ENCODE measurements at places on chromosomes 11 and 22.

DNA sequence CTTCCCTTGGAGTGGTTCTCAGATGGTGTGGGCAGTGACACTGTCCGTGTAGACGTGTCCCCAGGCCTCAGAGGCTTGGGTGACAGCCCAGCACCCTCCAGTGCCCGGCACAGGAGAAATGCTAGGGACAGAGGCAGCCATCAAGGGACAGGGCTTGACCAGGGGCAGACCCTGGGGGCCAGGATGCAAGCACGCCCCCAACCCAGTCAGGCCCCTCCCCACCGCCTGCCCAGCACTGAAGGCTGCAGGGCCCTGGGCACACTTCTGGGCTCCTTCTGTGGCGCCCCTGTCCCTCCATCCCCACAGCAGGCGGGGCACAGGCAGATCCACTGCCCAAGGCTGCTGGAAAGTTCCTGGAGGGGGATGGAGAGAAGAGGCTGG is 11.1 kb downstream of the IGF2 start:
- no peak for DNase-seq

DNA sequence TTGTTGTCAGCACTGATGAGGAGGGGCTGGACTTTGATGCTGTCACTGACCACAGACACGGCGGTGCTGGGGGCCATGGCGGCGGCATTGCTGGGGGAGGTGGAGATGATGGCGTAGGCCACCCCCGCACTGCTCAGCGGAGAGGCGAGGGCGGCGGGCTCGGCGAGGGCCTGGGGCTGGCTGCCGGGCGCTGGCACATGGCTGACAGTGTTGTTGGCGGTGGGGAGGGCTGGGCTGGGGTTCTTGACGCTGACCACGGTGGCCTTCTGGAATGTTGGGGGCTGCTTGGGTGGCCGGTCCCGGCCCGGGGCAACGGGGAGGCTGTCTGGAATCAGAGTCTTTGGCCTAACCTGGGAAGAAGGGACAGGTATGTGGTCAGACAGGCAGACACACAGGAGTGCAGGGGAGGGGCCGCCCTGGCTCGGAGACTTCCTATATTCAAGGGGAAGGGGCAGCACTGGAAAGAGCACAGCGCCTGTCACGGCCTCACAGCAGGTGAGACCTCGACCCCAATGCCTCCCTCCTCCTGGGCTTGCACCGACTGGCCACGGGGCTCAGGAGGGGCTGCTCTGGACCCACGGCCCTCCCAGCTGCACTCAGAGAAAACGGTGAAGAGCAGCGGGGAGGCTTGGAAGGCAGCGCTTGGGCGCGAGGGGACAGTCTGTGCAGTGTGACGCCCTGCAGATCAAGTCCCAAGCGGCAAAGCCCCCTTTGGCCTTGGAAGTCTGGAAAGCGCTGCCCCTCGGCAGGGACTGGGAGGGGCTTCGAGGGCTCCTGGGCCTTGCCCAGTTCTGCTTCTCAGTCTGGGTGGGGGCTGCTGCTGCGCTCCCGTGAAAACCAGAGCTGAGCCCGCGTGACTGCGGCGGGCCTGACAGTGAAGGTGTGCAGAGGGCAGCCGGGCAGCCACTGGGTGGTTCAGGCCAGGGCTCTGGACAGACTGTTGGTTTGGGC is 93.2 kb downstream of the PHF21B start:
- DNase-seq = no peak

DNA sequence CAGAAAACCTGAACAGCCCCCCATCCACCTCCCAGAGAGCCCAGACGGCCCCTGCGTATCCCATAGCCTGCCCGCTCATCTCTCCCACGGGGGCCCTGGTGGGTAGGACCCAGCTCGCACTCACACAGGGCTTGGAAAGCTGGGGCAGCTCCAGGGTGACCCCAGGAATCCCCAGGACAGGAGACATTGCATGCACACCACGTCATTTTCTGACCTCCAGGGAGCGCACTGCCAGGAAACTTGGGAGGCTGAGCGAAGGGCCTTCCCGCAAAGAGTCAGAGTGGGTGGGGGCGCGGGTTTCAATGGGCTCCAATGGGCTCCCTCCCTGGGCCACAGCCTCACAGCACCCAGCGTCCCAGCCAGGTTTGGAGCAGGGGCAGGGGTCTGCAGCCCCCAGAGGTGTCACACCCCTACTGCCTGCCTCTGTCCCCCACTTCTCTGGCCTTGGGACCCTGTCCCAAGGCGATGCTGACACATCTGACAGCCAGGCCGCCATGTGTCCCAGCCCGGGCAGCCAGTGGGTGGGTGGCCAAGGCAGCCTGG is 8.2 kb upstream of the SYT8 start:
- no peak for DNase-seq

DNA sequence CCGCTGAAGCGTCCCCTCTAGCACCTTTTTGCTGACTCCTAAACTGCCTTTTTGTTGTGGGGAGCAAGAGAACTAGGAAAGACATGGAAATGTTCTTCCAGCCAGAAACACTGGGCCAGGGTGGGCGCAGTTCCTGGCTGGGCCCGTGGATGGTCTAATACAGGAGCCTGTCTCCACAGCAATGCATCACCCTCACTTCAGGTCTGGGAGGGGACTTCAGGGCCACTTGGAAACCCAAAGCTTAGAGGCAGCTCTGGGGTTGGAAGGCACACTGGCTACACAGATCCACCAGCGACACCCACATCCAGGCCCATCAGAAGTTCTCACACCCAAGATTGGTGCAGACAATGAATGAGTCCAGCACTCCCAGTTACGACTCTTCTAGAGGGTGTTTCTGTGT is 120.3 kb downstream of the ETS1 start:
- no peak for DNase-seq

DNA sequence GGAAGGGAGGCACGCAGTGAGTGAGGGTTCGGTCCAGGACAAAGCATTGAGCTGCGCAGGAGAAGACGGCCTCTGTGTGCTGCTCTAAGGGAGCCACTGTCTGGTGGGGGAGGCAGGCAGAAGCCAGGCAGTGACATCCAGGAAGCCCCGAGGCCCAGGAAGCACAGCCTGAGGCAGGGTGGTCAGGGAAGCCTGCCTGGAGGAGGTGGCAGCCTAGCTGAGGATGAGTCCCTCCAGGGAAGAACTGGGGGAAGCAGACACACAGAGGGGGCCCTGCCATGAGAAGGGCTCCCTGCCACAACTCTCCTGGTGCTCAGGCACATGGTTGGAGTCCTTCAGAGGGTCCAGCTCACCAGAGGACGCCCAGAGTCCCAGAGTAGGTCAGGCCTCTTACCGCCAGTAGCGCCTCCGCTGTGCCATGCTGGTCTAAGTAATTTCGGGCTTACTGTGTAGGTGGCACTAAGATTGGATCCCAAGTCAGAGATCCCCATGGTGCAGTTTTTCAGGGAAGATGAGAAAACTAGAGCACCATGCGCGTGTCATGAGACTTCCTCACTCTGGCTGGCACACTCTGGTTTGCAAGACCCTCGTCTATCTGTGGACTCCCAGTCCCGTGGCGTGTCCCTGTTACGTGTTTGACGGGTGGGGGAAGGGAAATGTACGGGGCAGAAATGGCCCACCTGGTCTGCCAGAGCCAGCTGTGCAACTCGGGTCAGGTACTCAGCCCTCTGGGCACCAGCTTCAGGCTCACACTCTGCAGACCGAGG is 887.2 kb downstream of the BRD1 start:
- DNase-seq = no peak

DNA sequence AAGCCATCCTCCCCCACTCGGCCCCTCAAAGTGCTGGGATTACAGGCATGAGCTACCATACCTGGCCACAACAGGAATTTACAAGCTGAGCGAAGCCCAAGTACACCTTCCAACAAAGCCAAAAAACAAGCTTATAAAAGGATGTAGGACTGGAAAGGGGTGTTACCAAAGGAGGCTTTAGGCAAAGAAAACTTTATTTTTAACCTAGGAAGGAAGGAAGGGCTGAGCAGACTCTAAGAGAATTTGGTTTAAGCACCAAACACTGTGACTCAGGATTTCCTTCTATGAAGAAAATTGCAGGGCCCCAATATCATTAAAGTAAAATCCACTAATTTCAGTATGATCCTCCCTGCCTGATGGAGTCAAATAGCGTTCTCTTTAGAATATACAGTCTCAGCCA is 12.1 kb downstream of the DENND5A start:
- DNase-seq = no peak

GRCh38 chr11:35641171-35641897 is 21.2 kb upstream of the TRIM44 start:
- no peak for DNase-seq

GRCh38 chr22:28151151-28151816 is 232.2 kb upstream of the PITPNB start:
- no peak for DNase-seq

DNA sequence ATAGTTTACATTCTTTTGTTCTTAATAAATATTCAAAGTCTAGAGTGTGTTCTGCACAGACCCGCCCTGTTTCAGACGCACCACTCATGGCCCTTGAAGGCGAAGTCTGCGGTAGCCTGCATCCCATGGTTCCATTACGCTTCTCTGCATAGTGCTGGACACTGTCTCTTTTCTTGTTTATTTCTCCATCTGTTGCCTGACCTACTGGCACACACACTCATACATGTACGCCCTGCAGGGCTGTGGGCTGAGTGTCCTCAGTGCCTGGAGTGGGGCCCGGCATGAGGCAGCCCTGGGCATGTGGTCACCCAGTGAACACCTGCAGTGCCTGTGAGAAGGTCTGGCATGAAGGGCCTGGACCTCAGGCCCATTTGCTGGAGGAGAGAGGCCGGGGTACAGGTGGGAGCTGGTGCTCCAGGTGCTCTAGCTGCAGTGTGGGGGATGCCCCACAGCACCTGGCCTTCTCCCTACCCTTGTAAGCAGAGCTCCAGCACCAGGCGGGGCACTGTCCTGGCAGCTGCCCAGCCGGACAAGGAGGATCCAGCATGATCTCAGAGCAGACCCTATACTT is 404.1 kb downstream of the TBC1D22A start:
- DNase-seq = no peak

GRCh38 chr22:45511847-45512261 is 9.2 kb downstream of the FBLN1 start:
- no peak for DNase-seq

DNA sequence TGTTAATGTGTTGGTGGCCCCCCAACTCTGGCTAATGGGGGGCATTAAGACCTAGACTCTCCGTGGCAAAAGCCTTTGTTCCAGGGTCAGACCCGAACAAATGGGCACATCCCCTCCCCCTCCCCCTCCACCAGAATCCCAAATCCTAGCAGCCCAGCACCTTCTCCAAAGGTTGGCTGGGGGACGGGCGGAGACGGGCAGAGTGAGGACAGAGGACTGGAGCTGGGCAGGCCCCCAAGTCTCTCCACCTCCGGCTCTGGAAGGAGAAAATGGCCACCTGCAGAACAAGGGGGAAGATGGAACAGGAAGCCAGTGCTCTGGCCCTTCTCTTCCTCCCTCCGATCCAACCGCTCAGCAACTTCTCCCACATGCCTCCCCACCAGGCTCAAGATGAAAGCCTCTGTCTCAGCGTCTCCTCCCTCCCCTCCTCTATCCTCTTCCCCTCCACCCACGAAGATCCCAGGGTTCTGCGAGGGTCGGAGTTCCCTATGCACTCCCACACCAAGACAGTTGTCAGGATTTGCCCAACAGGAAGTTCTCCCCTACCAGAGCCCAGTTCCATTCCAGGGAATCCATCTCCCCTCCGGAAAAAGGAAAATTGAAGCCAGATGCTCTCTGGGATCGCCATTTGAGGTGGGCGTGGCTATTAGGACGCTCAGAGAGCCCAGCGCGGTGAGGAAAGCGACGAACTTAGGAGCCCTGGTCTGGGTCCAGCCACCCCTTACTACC is 20.1 kb downstream of the ADA2 start:
- no peak for DNase-seq

DNA sequence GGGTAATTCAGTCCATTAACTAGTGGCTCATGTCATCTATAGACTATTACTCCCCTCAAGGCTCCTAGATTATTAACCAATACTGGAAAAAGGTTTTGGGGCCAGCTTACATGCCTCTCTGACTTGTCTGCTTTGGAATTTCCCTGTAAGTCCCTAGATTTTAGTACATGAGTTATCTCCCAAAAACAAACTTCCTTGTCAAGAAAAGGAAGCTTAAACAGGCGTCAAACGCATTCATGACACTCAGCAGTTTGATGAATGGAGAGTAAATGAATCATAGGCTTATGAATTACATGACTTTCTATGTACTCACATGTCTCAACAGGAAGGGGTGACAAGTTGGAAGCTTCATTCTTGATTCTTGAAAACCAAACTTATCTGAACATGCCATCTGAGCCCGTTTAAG is 70.8 kb downstream of the BLID start:
- no peak for DNase-seq

DNA sequence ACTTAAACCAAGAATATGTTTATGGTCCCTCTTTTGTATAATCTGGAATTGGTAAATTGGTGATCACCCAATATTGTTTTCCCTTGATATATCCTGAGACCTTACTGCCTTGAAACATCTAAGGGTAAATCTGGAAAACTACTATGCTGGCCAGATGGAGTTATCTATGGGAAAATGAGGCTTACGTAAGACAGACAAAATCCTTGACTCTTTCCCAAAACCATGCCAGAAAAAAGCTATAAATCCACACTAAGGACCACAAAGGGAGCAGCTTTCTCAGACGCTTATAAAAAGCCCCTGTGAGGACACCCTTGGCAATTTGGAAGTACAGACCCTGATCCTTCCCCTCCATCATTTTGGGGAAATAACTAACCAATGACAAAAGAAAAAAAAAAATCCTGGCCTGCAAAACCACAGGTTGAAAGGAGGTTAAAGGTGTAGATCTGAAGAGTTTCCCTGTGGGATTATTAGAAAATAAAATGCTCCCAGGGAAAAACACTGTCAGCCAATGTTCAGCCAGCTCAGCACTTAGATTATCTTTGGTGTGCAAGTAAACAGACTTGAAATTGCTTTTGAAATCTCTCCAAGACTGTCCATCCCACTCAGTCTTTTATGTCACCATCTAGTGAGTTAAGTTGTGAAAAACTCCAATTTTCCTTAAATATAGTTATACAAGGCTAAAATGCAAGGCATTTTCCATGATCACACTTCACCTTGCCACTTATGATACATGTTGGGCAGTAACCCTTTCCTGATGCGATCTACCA is 6.6 kb upstream of the AMBRA1 start:
- DNase-seq = no peak

- DNase-seq = no peak
Measured at GRCh38 chr22:21837248-21837979, 30.0 kb downstream of the MAPK1 start.

DNA sequence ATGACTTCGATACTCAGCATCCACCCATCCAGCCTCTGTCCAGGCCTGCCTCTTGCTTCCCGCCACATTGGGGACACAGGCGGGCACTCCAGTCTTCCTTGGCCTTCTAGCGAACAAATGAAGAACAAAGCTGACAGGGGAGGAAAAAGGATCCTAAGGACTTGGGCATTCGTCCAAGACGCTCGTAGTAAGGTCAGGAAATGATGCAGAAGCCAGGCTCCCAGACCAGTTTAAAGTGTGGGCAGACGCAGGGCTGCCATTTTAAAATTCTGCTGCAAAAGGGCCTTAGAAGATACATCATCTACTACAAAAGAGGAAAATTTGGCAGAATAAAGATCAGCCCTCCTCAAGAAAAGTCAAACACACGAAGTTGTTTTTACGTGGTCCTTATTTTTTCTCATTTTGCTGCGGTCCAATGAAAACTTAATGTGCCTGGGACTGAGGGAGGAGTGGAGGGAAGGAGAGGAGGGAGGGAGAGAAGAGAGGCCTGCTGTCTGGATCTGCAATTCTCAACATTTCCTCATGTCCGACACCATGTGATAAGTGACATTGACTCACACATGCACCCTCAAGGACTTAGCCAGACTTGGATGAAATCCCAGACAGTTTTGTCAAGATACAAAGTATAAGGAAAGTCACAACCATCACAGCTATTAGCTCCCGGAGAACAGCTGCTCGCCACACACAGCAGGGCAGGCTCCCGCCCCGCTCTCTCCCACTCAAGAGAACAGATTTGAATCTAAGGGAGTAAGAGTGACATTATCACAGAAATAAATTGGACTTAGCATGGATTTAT is 5.7 kb downstream of the DNAL4 start:
- DNase-seq = no peak

Measured in activated CD4-positive, alpha-beta memory T cell treated with anti-CD3 and anti-CD28 coated beads for 36 hours (primary cell).